ENCODE measurements at places on chromosomes 6 and 20.

- no peak for DNase-seq
Measured at GRCh38 chr20:22368235-22368634, 216.1 kb downstream of the FOXA2 start.

GRCh38 chr20:62665153-62665754 is 23.0 kb downstream of the SLCO4A1 start:
- no peak for DNase-seq

GRCh38 chr6:4128748-4129147 is 6.6 kb downstream of the ECI2 start:
- no peak for DNase-seq

GRCh38 chr6:76984572-76984971 is 478.7 kb downstream of the HTR1B start:
- DNase-seq = no peak

DNA sequence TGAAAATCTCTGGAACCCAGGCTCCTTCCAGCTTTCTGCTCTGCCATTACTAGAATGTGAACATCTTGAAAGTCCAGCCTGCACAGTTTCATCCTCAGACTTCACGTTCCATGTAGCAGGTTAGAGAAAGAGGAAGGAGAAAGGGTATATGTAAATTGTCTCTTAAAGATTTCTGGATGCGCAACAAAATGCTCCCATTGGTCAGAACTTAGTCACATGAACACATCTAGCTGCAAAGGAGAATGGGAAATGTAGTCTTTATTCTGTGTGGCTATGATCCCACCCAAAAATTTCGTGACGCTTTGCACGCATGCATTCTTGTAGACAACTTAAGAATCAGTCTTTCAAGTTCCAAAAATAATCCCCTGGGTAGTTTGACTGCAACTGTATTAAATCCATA is 46.4 kb upstream of the CHD6 start:
- DNase-seq = no peak

- no peak for DNase-seq
Measured at GRCh38 chr20:17479063-17479657, 52.0 kb downstream of the BFSP1 start.

GRCh38 chr6:146598772-146599405 is at the start of gene ADGB:
TSS of gene ADGB (plus strand) at chr6:146598972. CDS start at chr6:146599041, 69 bp downstream.
- no peak for DNase-seq

DNA sequence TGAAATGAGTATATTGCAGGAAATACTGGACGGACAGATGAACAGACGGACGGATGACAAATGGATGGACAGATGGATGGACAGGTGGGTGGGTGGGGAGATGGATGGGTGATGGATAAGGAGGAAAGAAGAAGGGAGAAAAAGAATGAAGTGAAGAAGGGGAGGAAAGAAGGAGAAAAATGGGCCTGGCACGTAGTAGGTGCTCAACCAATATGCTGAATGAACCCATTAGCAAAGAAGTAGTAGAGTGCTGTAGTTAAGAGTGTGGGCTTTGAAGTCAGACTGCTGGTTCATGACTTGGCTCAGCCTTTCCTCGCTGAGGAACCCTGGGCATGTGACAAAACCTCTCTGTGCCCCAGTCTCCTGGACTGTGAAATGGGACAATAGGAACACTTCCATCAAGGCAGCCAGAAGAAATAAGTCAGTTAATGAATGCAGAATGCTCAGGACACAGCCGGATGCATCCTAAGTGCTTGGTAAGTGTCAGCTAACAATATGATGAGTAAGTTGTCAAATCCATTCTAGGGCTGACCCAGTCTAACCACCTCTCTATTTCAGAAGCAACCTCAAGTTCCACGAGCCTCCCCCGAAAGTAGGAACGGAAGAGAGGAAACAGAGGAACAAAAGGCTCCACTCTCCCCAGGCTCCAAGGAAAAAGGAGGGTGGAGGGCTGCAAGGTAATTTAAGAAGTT is 37.9 kb downstream of the PREX1 start:
- no peak for DNase-seq

GRCh38 chr6:22926790-22927354 is 357.5 kb downstream of the HDGFL1 start:
- DNase-seq = no peak

- DNase-seq = no peak
Measured at GRCh38 chr6:104462811-104463599, 396.7 kb downstream of the HACE1 start.

GRCh38 chr20:41191562-41192500 is 54.5 kb downstream of the PLCG1 start:
- DNase-seq = no peak

DNA sequence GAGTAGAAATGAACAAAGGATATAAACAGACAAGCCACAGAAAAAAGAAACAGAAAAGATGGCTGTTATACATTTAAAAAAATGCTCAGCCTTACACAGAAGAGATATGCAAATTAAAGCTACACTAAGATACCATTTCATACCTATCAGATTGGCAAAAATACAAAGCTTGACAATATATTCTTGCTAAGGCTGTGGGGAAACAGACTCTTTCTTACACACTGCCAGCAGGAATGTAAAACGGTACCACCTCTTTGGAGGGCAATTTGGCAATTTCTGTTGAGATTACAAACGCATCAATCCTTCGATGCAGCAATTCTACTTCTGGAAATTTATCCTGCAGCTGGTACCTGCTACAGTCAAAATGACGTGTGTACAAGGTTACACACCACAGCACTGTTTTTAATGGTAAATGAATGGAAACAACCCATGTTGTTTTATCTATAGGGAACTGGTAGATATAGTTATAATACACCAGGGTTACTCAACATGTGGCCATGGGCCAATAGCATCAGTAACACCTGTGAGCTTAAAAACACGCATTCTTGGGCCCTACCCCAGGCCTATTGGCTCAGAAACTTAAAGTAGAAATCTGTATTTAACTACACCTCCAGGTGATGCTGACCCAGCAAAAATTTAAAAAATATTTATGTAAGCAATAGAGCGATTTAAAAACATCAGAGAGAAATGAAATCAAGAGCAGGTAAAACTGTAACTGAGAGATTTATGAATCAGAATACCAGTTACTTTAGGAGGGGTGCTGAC is 53.3 kb downstream of the TRAM2 start:
- DNase-seq = no peak

DNA sequence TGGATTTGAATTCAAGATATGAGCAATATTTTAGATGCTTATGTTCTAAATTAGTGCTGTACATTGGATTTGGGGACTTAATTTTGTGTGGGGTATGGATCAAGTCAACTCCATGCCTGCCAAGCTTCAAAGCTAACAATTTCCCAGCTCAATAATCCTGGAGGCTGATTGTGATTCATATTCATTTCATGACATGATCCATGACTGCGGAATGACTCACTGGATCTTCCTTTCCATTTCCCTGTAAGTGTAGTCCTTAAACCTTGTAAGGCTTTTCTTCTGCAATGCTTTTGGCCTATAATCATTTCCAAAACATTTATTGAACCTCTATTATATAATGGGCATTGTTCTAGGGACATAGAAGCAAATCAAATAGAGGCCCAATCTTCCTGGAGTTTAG is 44.7 kb upstream of the CCN2 start:
- no peak for DNase-seq

GRCh38 chr6:36848658-36849441 is 9.6 kb upstream of the CPNE5 start:
- no peak for DNase-seq

DNA sequence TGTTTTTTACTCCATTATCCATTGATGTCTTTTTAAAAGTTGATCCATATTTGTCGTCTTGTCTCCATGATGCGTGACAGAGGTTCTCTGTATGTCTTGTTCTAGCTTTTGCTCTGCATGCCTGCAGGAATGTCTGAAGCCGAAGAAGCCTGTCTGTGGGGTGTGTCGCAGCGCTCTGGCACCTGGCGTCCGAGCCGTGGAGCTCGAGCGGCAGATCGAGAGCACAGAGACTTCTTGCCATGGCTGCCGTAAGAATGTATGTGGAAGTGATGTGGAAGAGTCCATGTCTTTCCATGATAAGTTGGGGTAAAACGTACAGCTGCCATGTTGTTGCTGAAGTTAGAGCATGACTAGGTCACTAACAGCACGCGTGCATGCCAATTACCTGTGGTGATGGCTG is 5.3 kb downstream of the RNF114 start:
- DNase-seq = no peak

DNA sequence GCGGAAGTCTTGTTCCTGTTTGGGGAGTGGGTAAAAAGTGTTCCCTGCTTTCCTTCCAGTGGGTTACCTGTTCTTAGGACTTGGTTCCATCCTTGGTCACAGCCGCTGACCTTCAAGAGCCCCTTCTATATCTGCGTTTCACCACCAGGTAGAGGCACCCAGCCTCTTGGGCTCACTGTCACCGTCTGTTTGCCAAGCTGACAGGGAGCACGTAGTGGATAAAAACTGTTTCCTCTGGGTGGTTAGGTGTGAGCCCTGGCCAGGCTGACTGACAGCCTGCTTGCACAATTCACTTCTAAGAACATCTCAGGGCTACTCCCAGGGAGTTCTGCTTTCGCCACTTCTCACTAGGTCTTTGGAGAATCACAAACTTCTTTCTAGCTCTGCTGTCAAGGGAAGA is 1.8 kb upstream of the JPH2 start:
- DNase-seq = no peak

GRCh38 chr6:44804016-44804415 is 416.5 kb downstream of the CDC5L start:
- DNase-seq = no peak

- no peak for DNase-seq
Measured at GRCh38 chr6:73585566-73586415, 65.0 kb upstream of the EEF1A1 start.

- no peak for DNase-seq
Measured at GRCh38 chr20:19973961-19974629, 43.1 kb upstream of the NAA20 start.

DNA sequence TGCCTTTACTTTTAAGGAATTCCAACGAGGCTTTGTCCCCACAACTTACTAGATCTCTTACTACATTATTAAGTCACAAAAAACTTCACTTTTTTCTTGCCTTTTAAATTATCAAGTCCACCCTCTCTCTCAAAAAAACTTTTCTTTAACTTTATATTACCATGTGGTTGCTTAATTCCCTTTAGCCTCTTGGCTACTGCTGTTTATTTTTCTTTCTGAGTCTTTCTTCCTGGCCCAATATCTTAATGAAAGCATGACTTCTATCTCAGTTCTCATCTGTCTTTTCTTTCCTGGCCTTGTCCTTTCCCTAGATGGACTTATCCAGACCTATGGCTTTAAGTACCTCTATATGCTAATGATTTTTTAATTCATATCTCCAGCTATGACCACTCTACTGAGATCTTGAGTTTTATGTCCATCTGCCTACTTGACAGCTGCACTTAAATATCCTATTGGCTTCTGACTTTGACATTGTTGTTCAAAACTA is 710.5 kb downstream of the RFPL4B start:
- no peak for DNase-seq

GRCh38 chr6:150025201-150025917 is at the start of gene RAET1L:
TSS of gene RAET1L (minus strand) at chr6:150025532. CDS start at chr6:150025471, 61 bp downstream.
- no peak for DNase-seq

DNA sequence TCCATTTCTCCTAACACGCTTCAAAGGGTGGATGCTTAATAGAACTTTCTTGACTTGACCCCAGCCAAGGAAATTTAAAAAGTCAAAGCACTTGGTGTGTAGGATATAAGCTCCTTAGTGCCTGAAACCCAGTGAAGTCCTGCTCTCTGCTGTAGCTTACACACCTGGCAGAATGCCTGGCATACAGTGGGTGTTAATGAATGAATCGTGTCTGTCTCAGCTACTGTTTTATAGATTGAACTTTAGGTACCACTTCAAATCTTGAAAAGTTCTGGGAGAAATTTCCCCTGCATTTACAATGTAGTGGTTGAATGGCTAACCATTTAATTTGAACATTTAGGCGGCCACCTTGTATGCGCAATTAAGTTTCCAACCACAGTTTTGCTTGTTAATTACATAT is 70.5 kb upstream of the ZNF217 start:
- no peak for DNase-seq

- no peak for DNase-seq
Measured at GRCh38 chr6:119781365-119781764, 431.8 kb upstream of the MAN1A1 start.

DNA sequence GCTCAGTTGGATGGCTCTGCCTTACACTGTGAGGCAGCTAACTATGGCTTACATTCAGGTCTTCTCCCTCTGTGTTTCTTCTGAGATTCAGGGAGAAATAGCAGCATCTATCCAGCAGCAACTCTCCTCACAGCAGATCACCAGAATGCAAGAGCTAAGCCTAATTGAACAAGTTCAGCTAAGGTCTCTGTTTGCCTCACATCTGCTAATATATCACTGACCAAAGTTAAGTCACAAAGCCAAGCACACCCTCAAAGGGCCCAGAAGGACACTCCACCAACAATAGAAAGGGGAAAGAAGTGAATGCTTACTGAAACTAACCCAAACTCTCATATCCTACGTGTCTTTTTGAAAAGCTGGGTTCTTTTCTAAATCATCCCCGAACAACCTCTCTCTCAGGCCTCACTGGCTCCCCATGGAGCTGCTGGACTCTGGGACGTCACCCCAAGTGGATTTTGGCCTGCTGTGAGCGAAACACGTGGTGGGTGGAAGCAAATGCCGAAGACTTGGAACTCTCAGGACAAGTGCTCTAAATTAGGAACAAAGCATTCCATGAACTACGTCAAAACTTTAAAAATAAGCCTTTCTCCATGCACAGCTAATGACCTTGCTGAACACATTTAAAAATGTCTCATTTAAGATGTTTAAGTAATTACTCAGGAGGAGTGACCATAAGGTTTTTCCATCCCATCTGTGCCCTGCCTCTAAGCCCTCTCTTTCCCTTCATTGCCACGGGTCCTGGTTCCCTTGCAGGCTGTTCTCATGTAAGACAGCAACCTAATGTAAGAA is 167.5 kb upstream of the PLCB4 start:
- DNase-seq = no peak

GRCh38 chr20:44730441-44730840 is 15.2 kb upstream of the KCNK15 start:
- DNase-seq = no peak

DNA sequence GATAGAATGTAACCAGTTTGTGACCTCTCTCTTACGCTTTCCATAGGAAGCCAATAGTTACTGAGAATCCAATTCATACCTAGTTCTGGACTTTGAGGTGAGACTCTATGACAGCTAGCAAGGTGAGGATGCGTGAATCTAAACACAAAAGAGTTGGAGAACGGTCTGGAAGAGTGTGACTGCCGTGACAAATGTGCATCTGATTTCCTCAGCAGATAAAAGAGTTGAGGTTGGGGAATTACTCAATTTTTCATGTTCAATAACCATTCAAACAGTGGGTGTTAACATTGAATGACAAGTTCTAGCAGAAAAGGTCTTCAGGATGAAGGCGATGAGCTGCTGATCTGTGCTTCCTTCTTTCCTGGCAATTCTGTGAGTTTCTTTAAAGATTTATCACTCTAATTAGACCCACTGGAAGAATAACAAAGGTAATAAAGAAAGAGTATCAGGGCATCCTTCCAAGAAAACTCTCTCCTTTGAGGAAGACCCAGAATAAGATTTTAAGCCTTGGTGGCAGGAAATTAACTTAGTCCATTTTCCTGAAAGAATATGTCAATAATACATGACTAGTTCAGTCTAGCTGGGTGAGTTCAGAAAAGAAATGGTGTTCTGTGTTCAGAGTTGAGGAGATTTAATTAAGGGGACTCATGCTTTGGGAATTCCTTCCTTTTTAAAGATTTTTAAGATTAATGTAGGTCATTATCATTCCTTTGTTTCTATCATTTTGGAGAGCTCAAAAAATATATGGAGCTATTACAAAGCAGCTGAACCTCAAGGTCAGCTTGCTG is 24.5 kb downstream of the KIF3B start:
- no peak for DNase-seq

GRCh38 chr6:28729501-28730402 is 194.0 kb downstream of the TRIM27 start:
- DNase-seq = no peak

GRCh38 chr6:13243033-13243432 is 85.3 kb downstream of the TBC1D7 start:
- DNase-seq = no peak
